Chondrocyte (in vitro differentiated cells): ENCODE measurements at places on chromosomes 13 and 19. TPM values are rescaled to one million over a fixed set of nuclear protein-coding genes. Genes with fewer than 3 reads are reported as not detected.

The ZNF865 gene
- total RNA-seq: 16.1 to 18.1 TPM (median 16.4 TPM) in 3 replicates

The KHSRP gene
- 182 to 191 TPM (median 187 TPM) in 3 replicates for total RNA-seq

The EPSTI1 gene
- total RNA-seq: 2.1 to 3.8 TPM (median 2.8 TPM) in 3 replicates

The AP3D1 gene
- total RNA-seq: 139 to 157 TPM (median 144 TPM) in 3 replicates

The MCEMP1 gene
- total RNA-seq: not detected in 3 replicates

The CBARP gene
- 4.8 to 9.0 TPM (median 7.6 TPM) in 3 replicates for total RNA-seq

The COMMD6 gene
- 131 to 140 TPM (median 134 TPM) in 3 replicates for total RNA-seq

The ERICH4 gene
- not detected in 3 replicates for total RNA-seq

The SLC10A2 gene
- total RNA-seq: not detected in 3 replicates

The RAB20 gene
- 3.6 to 7.8 TPM (median 6.3 TPM) in 3 replicates for total RNA-seq

The ZNF665 gene
- 1.4 to 4.7 TPM (median 3.3 TPM) in 3 replicates for total RNA-seq

- DNase-seq: no peak
These were observed 47.3 kb downstream of the MPHOSPH8 start for GRCh38 chr13:19680751-19681150.

DNA sequence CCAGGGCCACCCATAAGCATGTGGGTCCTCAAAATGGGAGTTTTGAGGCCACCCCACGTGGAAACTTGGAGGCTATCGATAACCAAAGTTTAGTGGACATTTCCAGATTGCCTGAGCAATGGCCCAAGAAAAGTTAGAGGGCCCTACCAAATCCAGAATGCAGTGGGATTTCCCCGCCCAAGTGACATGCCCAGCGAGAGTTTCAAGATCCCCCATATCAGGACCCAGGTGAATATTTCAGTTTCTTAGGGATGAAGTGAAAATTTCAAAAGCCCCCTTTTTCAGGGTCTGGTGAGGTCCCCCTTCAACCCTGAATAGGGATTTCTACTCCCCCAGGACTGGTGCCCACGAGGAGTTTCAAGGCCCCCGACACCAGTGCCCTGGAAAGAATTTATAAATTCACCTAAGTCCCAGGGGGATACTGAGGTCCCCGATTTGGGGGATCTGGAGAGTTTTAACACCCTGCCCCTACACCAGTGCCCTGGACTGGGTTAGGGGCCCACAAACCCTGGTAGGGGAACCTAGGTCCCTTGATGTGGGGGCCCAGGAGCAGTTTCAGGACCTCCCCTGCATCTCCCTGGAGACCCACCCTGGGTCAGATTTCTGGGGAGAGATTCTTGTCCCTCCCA is 695 bp downstream of the BST2 start:
- DNase-seq: no peak

- DNase-seq: no peak
These were observed 407 bp upstream of the ZNF440 start for GRCh38 chr19:11813703-11814028.

GRCh38 chr13:75325711-75326110 is 156.3 kb downstream of the TBC1D4 start:
- no peak for DNase-seq

GRCh38 chr13:78979349-78979748 is 320.4 kb upstream of the OBI1 start:
- no peak for DNase-seq

GRCh38 chr13:113845723-113846635 is 17.9 kb downstream of the GAS6 start:
- peak; percentile 69 for DNase-seq

DNA sequence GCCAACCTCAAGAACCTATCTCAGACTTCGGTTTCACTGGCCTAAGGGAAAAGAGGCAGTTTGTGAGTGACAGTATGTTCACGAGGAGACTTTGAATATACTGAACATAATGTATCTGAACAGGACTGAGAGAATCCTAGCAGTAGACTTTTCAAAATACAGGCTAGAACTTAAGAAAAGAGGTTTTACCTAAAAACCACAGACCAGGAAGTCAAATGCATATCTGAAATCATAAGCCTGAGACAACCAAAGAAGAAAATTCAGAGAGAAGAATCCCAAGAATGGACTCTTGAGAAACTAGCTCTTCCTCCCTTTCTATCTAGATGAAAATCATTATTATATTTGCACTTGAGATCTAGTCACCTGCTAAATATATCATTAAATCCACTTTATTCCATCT is 17.6 kb downstream of the MYCBP2 start:
- DNase-seq: no peak

DNA sequence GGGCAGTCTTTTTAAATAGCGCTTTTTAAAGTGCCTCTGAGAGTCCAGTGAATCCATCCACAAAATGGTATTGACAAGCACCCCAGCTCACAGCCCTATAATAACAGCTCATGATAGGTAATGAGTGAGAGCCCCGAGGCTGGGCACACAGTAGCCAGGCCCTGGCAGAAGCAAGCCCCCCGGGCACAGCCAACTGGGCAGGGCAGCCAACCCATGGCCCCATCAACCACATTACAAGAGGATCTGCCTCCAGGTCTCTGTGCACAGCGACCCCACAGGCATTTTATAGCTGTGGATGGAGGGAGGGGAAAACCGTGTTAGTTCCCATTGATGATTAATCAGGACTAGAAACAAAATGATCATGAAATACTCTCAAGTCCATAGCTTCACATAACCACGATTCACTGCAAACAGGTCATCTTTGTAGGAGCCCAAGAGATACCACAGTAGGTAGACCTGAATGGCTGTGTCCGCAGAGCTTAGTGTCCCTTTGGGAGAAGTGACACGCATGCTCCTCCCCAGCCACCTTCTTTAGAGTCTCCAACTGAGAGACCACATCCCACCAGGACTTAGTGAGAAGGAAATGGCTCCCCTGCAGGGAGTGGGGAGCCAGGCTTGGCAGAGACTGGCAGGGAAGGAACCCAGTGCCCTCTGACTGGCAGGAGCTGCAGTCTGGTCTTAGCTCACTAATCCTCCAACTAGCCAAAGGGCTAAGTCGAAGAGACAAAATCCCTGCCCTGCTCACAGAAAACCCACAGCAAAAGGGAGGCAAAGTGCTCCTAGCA is 4.3 kb upstream of the VSTM2B start:
- DNase-seq: peak; percentile 50

DNA sequence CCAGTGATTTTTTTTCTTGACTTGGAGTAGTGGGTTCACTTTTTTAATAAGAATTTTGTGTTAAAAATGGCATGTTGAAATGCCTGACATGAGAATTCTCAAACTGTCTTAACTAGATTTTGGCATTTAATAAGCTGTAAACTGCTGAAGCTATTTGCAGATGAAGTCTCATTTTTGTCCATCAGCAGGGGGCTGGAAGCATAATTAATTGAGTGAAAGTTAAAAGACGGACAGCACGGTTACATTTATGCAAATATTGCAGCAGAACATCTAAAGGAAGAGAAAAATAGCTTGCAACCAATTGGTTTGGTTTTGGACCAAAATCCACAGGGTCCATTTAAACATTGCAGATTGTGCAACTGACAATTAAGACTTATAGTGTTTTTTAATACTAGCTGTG is 837.3 kb upstream of the KLHL1 start:
- no peak for DNase-seq

DNA sequence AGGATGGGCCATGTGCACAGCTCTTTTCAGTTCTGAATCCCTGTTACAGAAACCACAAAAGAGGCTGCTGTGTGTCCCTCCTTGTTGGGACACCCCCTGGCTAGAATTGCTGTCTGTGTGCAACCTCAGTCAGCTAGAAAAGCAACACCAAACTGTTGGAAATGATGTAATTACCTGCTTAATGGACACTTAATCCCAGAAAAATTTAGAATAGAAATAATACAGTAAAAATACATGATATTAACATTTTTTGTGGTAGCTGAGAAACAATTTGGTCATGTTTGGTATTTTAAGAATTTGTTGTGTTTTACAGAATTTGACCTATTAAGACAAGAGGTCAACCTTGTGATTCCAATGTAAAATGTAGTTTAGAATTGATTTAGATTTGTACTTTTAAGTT is 46.8 kb downstream of the FAM124A start:
- DNase-seq: no peak

GRCh38 chr19:46481223-46481848 is 10.0 kb upstream of the PNMA8A start:
- no peak for DNase-seq

GRCh38 chr13:31250435-31250834 is 50.7 kb downstream of the B3GLCT start:
- no peak for DNase-seq

DNA sequence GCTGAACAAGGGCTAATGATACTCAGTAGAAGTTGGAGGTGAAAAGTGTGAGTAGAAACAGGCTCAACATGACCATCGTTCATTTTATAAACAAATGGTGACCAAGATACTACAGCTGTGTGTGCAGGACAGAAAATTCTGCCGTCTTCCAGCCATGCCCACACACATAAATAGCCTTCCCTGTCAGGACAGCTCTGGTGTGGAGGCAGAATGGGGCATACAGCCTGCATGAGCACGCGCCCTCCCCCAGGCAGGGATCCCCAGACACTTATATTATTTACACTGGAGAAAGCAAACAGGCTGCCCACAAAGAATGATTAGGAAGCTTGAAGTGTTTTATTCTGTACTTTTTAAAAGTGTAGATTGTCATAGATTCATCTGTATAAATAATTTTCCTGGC is 20.4 kb downstream of the GJA3 start:
- DNase-seq: no peak

GRCh38 chr19:20359933-20360720 is 193.1 kb downstream of the ZNF486 start:
- DNase-seq: no peak

- no peak for DNase-seq
These were observed 61.1 kb downstream of the GSX1 start for GRCh38 chr13:27853335-27853734.

DNA sequence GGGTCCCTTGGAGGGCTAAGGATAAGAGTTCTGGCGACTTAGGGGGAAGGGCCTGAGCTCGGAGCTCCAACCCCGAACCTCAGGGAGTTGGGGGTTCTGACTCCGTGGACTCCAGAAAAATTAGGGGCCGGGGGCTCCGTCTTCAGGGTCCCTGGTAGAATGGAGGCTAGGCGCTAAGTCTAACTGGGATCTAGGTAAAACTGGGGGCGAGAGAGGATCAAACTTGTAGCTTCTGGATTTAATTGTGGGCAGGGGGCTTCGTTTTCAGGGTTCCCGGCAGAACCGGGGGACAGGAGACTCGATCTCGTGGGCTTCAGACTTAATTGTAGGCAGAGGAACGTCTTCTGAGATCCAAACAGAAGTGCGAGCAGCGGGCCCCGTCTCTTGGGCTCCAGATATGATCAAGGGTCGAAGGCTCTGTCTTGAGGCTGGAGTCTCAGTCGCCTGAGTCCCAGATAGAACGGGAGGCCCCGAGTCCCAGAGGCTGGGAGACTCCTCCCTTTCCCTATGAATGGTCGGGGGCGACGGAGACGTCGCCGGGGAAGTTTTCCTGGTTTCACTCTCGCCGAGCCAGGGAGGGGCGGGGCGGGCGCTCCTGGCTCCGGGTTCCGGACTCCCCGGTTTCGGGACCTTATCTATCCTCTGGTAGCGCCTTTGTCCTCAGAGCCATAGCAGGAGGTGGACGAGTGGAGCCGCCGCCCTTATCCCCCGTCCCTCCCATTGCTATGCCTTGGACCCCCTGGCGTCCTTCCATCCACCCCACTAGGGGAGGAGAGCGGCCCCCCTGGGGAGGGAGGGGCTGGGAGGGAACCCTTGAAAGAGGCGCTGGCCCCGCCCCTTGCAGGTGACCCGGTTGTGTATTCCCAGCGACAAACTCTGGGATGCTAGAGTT is 1.3 kb downstream of the NECTIN2 start:
- DNase-seq: no peak

GRCh38 chr13:80000684-80001509 is 340.0 kb downstream of the SPRY2 start:
- DNase-seq: no peak

DNA sequence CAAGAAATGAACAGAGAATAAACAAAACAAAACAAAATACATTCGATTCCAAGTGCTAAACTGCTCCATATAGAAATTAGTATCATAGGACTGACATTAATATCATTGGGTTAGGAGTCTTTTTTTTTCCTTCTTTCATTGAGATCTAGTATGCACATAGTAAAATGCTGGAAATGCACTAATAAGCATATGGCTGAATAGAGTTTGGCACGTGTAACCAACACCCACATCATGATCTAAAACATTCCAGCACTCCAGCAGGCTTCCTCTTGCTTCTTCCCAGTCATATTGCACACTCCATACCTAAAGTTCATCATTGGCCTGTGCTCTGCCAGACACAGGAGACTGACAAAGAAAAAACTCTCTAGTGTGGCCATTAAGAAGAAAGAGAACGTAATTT is 117.5 kb downstream of the POU4F1 start:
- no peak for DNase-seq
